H1 (cell line): ENCODE measurements at places on chromosomes 6 and 20. TPM values are rescaled to one million over a fixed set of nuclear protein-coding genes. Genes with fewer than 3 reads are reported as not detected.

DNA sequence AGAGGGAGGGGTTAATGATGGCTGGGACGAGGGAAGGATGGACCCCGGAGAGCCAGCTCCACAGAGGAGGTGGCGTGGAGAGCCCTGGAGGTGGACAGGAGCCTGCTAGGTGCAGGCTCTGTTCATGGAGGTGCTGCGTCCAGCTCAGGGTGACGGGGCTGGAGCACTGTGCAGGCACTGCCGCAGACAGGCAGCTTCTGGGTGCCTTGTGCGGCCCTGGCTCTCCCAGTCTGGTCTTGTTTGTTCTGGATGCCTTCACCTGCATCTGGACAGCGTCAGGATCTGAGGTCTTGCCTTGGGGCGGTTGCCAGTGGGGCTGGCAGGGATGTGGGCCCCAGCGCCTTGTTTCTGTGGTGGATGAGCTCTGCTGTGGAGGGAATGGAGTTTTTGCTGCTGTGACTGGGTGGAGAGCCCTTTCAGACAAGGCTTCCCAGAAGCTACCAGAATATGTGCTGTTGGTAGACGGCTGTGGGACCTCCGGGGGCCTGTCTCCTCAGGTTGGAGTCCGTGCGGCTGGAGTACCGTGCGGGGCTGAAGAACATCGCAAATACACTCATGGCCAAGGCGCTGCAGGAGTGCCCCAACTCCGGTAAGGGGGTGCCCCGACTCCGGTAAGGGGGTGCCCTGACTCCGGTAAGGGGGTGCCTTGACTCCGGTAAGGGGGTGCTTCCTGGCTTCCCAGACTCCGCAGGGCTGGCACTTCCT is 7.8 kb upstream of the C20orf204 start:
- no peak overlapping the region for H3K27ac ChIP-seq
- no peaks in the 10 kb centered on the region for H3K4me1 ChIP-seq
- no peak overlapping the region for H3K4me3 ChIP-seq
- DNase-seq = no peak
- H3K27me3 ChIP-seq = no peaks in the 10 kb centered on the region

- no peak overlapping the region for H3K27ac ChIP-seq
- no peaks in the 10 kb centered on the region for H3K27me3 ChIP-seq
- DNase-seq = no peak
- no peaks in the 10 kb centered on the region for H3K36me3 ChIP-seq
These were observed 10.9 kb upstream of the C6orf58 start for GRCh38 chr6:127566119-127566518.

DNA sequence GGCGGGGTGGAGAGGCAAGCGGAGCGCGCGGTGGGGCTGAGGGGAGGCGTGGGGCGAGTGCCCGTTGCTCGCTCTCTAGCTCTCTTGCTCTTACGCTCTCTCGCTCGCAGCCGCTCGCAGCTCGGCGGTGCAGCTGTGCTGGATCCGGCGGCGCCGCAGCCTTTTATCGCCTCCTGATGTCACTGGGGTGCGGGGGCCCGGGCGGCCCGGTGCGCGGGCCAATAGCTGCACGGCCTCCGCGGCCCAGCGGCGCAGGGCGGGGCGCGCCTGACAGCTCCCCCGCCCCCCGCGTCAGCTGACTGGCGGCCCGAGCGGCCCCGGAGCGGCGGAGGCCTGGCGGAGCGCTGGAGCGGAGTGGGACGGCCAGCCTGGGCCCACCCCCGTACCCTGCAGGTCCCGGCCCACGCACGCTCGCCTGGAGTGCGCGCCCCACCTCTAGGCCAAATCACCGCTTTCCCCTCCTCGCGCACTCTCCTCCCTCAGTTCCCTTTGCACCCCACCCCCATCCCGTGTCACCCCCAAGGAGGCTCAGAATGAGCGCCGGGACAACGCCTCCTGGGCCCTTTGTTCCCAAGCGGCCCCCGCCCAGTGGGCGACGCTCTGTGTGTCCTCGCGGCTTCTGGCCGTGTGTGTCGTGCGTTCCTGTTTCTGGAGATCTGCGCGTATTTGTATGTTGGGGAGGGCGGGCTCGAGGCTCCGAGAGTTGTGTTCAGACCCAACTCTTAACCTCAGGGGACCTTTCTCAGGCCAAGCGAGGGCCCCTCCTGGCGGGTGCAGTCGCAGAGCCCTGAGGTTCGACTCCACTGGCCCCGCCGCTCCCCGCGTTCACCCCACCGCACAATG is at the start of gene MAFB:
MAFB (minus strand) TSS at position 137 of the 843 bp plus-strand sequence. CDS start 386 bp downstream, outside the sequence.
- DNase-seq = peak; percentile 65
- peaks cover 7% of the 10 kb centered on the region; the same call in 1 of the 2 replicates for H3K36me3 ChIP-seq
- peak within 1 kb of the TSS; percentile 72 for H3K4me3 ChIP-seq
- H3K4me1 ChIP-seq = peaks cover 28% of the 10 kb centered on the region

GRCh38 chr6:26477426-26477825 is 19.7 kb downstream of the BTN2A1 start:
- DNase-seq = no peak
- no peaks in the 10 kb centered on the region for H3K27me3 ChIP-seq
- H3K27ac ChIP-seq = no peak overlapping the region
- peaks cover 9% of the 10 kb centered on the region for H3K4me1 ChIP-seq
- H3K36me3 ChIP-seq = no peaks in the 10 kb centered on the region

- no peak overlapping the region for H3K4me3 ChIP-seq
- H3K27me3 ChIP-seq = no peaks in the 10 kb centered on the region
- no peaks in the 10 kb centered on the region for H3K36me3 ChIP-seq
- no peak overlapping the region for H3K27ac ChIP-seq
- no peak for DNase-seq
These were observed 312.1 kb downstream of the TFAP2C start for GRCh38 chr20:56941101-56941686.

Gene CST5
- not detected in 2 replicates for total RNA-seq

DNA sequence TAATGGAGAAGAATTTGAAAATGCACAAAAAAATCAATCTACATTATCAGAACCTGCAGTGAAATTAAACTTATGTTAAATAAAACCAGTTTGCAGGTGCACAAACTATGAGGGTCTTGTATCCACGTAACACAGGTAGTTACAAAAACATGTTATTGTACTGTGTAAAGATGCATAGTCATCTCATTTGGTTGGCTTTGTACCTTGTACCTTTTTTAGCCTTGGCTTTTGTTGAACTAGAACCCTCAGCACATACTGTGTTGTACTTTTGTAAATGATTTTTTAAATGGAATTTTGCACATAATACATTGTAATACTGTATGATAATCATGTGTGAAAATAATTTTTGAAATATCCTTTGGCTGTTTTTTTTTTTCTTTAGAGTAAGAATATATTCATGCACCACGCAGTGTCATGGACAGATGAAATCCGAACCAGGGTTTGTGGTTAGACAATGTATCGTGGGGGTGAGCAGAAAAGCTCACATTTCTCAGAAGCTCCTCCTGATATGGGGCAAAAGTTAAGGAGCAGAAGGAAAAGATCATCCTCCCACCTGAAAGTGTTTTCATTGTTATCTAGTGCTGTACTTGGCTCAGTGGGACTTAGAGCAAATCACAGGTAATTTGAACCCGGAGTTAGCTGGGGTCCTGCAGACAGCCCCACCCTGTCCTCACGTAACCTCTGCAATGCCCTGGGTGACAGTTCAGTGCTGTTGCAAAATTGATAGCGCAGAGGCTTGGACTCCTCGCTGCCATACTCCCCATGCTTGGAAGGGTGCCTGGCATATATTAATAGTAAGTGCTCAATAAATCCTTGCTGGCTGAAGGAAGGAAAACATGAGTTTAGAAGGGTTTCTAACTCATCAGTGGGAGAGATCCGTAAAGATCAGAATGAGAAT is 14.8 kb upstream of the NAA20 start:
- H3K4me1 ChIP-seq = no peaks in the 10 kb centered on the region
- H3K27ac ChIP-seq = no peak overlapping the region
- no peaks in the 10 kb centered on the region for H3K36me3 ChIP-seq
- H3K4me3 ChIP-seq = no peak overlapping the region
- H3K27me3 ChIP-seq = no peaks in the 10 kb centered on the region
- no peak for DNase-seq

DNA sequence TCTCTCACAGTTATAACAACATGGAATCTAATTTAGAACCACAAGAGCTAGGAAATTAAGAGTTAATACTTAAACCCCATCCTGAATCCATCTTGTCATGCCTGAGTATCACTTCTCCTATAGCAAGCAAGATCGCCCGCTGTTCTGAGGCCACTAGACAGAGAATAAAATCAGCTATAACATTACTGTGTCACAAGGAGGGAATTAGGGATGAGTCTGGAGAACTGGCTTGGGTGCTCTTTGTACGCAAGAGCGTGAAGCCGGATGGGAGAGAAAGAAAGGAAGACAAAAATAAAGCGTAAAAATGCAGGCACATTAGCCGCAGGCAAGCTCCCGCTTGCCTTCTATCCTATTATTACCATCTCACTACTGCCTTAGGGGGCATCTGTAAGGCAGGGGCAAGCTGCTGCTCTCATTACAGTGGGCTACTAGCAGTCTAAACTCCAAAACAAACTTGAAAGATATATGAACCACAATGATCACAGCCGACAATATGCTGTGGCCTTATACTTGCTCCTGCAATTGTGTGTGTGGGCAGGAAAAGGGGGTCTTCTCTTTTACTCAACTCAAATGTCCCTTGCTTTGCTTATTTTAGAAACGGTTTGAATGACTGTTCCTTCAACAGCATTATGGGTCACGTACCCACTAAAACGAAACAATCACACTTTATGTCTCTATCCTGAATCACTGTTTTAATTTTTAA is 81.9 kb downstream of the GJA10 start:
- no peak overlapping the region for H3K4me3 ChIP-seq
- H3K27ac ChIP-seq = no peak overlapping the region
- no peaks in the 10 kb centered on the region for H3K4me1 ChIP-seq
- no peak for DNase-seq

DNA sequence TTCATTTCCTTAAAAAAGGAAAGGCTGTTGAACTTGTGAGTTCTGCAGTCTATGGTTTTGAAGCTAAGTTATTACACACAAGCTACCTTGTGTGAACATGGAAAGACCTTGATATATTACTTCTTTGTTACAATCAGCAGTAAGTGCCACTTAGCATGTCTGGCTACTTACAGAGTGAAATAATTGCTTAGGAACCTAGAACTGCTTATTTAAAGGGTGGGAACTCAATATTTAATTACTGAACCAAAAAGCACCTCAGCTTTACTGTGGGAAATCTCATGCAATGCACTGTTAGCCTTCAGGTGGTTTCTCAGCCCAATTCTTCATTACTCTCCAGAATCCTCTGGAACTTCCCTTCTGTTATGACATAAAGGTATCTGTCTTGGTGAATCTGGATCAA is 17.9 kb downstream of the PERP start:
- H3K4me3 ChIP-seq = no peak overlapping the region
- DNase-seq = no peak
- no peaks in the 10 kb centered on the region; the same call in 1 of the 2 replicates for H3K36me3 ChIP-seq
- no peak overlapping the region for H3K27ac ChIP-seq
- peaks cover 7% of the 10 kb centered on the region for H3K4me1 ChIP-seq

Gene TTK
- total RNA-seq = 62.2 and 63.2 TPM in 2 replicates

DNA sequence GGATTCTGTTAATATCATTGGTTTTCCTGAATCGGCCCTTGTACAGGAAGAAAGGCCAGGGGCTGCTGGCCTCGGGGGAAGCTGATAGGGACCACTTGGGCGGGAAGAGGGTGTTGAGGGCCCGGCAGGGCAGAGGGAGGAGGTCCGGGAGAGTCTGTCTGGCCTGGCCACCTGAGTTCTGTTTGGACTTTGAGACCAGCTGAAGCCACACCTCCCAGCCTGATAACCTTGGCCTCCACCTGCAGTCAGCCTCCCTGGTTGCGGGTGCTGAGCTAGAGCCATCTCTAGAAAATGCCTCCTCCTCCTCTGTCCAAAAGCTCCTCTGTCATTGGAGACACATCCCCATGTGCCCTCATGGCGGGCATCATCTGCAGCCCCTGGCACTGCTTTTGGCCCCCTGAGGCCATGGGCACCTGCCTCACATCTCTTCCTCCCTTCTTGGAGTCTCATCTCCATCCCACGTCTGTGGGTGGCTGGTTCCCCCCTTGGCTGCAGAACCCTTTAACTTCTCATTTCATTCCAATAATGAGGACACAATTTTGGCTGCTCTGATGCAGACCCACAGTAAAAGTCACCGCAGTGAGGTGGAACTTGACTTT is 16.6 kb downstream of the APCDD1L start:
- DNase-seq = no peak
- H3K4me1 ChIP-seq = no peaks in the 10 kb centered on the region
- no peak overlapping the region for H3K27ac ChIP-seq
- no peaks in the 10 kb centered on the region for H3K36me3 ChIP-seq

Gene TTI1
- 47.0 TPM in 2 replicates for total RNA-seq

Gene RNF217
- total RNA-seq = 8.9 and 12.0 TPM in 2 replicates

GRCh38 chr20:54389596-54390280 is 85.7 kb upstream of the DOK5 start:
- no peak overlapping the region for H3K4me3 ChIP-seq
- H3K27ac ChIP-seq = no peak overlapping the region
- no peaks in the 10 kb centered on the region for H3K4me1 ChIP-seq
- no peaks in the 10 kb centered on the region for H3K27me3 ChIP-seq
- DNase-seq = no peak

GRCh38 chr6:5085648-5086293 is 630 bp downstream of the PPP1R3G start:
- H3K27me3 ChIP-seq = peaks cover 60% of the 10 kb centered on the region
- peak; percentile 74 for DNase-seq
- H3K27ac ChIP-seq = no peak overlapping the region
- H3K36me3 ChIP-seq = no peaks in the 10 kb centered on the region

DNA sequence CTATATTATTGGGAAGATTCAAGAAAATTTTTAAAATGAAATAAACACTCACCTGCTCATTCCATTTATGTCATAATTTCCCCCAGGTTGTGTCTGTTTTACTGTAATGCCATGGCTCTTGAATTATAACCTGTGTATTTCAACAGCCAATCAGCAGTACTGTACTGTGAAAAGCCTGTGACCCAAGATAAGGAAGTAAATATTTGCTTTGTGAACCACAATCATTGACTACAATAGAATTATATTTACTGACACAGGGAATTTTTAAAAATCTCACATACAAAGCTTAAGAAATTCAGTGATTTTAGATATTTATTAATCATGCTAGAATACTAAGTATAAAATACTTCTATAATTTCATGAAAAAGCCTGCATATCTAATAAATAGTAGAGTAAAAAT is 6.0 kb downstream of the RGS17 start:
- H3K27ac ChIP-seq = no peak overlapping the region
- no peak for DNase-seq
- no peaks in the 10 kb centered on the region for H3K4me1 ChIP-seq
- no peaks in the 10 kb centered on the region for H3K36me3 ChIP-seq
- H3K27me3 ChIP-seq = peaks cover 12% of the 10 kb centered on the region

Gene PROKR2
- 2.6 and 3.3 TPM in 2 replicates for total RNA-seq

Gene TSHZ2
- total RNA-seq = 0.30 and 0.48 TPM in 2 replicates

DNA sequence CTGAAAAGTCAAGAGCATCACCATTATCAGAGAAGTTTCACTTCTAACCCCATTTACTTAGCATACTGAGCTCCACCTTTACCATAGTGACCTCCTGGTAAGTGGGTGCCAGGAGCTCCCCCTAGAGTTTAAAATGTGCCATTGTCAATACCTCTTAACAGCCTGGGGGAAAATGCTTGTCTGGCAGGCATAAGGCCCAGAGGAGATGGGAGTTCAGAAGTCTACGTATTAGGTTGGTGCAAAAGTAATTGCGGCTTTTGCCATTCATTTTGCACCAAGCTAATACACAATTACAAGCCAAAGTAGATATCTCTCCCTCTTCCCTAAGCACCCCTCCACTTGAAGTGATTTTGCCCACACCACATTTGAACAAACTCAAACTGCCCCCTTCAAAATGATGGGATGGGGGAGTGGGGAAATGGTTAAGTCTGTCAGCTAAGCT is 919.0 kb downstream of the KIF16B start:
- H3K4me3 ChIP-seq = no peak overlapping the region
- no peak overlapping the region for H3K27ac ChIP-seq
- no peaks in the 10 kb centered on the region for H3K27me3 ChIP-seq
- peak; percentile 52 for DNase-seq

Gene FOXS1
- not detected in 2 replicates for total RNA-seq

Gene FILIP1
- total RNA-seq = 5.0 and 5.7 TPM in 2 replicates
